ENCODE measurements at places on chromosomes 13 and 19.

- no peak for DNase-seq
Observed at GRCh38 chr13:89627996-89628395, 1719.5 kb upstream of the MIR17HG start.

- DNase-seq, result no peak
Observed at GRCh38 chr13:27120011-27120410, 51.6 kb downstream of the USP12 start.

DNA sequence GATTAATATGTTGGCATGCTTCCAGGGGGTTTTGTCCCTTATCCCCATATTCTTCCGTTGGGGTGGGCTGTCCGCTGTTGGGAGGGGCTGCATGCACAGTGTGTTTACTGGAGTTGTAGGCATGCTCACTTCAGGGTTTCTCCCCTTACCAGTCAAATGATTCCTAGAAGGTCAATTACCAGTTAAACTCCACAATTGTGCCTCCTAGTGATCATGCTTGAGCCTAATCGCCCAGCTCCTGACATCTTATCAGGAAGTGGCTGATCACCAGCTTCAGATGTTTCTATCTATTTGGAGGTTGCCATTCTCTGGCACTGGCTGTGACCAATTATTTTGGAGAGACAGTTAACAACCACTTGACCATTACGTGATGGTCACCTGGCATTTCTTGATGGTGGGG lies 1090.0 kb downstream of the SLITRK5 start:
- no peak for DNase-seq

DNA sequence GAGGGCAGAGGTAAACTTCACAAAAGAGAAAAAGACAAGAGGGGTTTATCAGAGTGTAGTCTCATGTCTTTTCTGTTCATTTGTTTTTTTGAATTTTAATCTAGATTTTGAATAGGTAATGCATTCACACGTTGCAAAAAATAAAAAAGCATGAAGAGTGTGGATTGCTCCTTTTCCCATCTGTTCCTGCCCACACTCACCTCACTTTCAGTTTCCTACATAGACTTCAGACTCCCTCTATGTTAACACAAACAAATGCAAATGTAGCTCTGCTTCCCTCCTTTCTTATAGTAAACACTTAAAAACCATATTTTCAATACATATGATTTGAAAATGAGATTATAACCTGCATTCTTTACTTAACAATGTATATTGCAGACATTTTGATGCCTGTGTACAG lies 20.3 kb downstream of the TNFSF13B start:
- DNase-seq, result no peak

GRCh38 chr19:45507872-45508416 lies 665 bp downstream of the VASP start:
- no peak for DNase-seq

DNA sequence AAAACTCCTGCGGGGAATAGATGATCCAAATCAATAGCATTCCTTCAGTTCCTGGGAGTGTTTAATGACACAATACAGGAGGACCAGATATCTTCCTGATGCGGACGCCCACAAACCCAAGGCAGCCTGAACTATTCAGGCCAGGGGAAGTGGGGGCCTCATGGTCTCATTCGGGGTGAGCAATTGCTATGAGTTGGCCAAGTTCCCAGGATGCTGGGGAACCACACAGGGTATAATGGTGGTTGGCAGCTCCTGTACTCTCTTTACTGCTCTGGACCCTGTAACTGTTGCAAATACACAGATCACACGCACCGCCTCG lies 401.2 kb downstream of the IRS2 start:
- DNase-seq, result no peak

DNA sequence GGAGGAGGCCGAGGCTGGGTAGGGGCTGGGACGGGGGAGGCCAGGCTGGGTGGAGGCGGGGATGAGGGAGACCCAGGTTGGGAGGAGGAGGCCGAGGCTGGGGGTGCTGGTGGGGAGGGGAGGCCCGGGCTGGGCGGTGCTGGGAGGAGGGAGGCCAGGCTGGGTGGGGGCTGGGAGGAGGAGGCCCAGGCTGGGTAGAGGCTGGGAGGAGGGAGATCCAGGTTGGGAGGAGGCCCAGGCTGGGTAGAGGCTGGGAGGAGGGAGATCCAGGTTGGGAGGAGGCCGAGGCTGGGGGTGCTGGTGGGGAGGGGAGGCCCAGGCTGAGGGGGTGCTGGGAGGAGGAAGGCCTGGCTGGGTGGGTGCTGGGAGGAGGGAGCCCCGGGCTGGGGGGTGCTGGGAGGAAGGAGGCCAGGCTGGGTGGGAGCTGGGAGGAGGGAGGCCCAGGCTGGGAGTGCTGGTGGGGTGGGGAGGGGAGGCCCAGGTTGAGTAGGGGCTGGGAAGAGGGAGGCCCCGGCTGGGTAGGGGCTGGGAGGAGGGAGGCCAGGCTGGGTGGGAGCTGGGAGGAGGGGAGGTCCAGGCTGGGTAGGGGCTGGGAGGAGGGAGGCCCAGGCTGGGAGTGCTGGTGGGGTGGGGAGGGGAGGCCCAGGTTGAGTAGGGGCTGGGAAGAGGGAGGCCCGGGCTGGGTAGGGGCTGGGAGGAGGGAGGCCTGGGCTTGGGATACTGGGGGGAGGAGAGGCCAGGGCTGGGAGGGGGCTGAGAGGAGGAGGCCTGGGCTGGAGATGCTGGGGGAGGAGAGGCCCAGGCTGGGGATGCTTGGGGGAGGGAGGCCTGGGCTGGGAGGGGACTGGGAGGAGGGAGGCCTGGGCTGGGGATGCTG lies 10.7 kb downstream of the TPGS1 start:
- DNase-seq, result no peak

DNA sequence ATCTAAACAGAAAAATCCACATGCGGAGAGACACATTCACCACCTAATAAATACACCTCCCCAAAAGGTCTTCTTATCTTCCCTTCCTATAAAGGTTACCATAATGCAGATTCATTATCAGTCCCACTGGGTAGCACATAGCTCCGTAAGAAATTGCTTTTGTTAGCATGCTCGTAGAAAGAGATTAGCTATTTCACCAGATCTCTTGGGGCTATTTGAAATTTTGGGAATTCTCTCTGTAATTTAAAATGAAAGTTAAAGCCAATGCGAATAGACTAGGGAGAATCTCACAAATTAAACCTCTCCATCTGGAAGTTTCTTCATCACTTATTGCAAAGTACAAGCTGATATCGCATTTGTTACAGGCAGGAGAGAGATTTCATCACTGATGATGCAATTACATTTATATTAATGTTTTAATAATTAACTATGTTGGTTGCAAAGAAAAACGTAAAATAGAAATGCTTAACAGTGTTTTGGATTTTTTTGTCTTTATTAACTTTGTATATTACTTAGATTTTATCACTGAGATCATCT lies 12.9 kb upstream of the DACH1 start:
- DNase-seq, result no peak

DNA sequence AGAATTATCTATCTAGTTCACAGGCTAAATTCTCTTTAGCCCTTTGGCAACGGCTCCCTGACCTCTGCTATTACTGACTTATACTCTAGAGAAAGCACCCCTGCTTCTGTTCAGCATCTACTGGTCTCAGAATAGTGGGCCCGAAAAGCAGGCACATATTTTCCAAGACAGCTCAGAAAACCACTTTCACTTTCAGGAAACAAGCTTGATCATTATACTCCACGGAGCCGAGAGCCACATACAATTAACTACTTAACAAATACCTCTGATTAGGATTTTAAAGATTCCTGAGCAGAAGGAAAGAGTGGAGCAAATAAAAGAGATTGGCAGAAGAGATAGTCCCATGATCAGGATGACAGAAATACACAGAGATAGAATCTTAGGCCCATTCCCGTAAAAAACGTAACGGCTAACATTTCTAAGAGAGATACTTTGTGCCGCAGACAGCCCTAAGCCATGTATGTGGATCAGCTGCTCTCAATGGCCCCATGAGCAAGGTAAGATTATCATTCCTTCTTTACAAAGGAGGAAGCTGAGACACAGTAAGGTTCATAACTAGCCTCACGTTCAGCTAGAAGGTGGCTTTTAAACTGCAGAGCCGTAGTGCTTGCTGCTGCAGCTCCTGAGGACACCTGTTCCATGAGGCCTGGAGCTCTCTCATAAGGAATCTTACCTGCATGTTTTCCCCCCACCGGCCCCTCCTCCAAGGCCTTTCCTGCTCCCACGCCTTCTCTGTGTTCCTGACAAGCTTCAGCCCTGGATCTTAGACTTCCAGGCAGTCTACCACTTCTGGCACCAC lies 227.2 kb downstream of the FOXO1 start:
- no peak for DNase-seq

DNA sequence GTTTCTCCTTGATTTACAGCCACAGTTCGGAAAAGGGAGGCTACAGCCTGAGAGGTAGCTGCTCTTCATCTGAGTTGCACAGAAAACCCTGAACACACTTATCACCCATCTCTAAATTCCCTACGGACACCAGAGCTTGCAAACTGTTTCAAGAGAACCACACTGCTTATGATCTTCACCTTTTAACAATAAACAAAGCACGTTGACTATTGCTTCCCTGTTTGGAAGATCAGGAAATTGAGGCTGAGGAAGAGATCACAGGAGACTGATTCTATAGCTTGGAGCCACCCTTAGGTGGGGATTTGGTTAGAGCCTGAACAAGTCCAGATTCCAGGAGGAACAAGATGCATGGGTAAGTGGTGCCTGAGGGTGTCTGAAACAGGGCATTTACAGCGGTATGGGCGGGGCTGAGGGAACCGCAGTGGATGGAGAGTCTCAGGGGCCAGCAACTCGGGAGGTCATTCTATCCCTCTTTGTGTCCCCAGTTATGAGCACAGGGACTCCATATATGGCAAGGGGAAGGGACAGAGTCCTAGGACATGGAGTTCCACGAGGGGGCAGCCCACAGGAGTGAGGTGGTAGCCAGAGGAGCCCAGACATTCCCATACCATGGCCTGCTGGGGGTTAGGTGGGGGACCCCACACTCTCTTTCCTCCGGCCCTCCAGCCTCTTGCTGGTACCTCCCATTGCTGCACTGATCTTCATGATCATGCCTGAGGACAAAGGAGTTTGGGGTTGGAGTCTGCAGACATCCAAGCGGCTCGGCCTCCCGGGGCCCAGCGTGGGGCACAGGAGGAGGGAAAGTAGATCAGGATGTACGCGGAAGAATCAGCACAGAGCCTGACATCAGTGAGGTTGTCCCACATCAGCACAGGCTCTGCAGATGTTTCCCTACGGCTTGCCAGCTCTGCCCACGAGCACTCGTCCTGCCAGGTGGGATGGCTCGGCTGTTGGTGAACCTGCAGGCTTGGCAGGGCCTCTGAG lies 162.3 kb upstream of the ZNF536 start:
- DNase-seq, result no peak

DNA sequence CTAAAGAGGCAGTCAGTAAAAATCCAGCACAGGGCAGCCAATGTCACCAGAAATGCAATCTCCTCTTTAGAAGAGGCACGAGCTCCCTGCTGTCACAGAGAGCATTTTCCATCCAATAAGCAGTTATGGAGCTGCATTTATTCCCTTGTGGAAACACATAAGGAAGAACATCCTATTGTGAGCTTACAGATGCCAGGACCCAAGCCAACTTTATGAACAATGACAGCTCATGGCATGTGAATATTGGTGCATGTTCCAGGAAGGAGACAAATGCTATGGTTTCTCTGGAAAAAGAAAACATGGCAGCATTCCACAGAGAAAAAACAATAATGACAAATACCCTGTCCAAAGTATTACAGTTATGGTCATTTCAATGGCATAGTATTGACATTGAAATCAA lies 955.6 kb downstream of the UQCRFS1 start:
- no peak for DNase-seq

- DNase-seq, result no peak
Observed at GRCh38 chr19:9058905-9059667, 27.8 kb upstream of the OR1M1 start.

- DNase-seq, result no peak
Observed at GRCh38 chr19:43532571-43532961, 422 bp upstream of the ZNF575 start.

- no peak for DNase-seq
Observed at GRCh38 chr13:95247852-95248251, 53.4 kb downstream of the ABCC4 start.

- DNase-seq, result no peak
Observed at GRCh38 chr13:95284436-95284835, 16.8 kb downstream of the ABCC4 start.

DNA sequence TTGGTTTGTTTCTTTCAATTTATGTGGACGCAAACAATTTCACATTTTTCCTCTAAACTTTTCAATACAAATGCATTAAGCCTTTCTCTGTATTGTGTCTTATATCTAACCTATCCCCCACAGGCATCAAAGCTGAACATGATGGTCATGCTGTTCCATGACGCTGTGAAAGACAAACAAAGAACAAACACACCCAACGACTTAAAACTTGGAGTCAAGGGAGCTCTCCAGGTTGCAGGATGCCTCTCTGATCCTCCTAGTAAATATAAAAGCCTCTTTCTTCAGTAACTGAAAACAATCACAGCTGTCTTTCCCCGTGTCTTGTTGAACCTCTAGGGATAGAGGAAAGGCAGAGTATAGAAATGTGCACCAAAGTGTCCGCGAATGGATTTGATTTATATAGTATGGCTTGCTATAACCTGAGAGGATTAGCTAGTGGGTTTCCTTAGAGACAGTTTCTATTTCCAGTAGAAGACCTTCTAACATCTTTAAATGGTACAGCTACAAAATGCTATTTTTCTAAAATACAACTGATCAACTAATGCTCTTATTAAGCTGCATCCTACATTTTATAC lies 43.1 kb downstream of the PCDH9 start:
- no peak for DNase-seq

Measured in immature natural killer cell (primary cell).